ENCODE measurements at places on chromosomes 11 and 22.

DNA sequence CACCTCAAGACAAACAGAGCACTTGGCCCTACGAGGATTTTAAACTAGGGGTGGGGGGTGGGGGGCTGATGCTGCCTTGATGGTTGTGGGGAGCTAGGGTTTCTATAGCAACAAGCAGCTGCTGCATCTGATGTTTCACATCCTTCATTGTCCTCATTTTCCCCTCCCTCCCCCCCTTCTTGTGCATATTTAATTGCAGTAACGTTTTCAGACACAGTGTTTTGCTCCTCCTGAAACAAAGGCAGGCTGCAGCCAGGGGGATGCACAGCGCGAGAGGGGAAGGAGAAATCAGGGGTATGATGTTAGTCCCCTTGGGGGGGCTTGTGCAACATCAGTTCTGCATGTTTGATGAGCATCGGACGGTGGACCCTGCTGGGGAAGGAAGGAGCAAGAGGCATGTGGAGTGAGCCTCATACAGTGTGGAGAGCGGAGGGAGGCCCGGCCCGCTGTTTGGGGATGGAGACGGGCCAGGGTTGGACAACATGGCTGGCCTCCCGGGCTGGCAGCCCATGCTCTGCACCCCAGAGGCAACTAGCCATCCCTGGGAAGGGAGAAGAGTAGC, 208.3 kb downstream of the CEP164 start:
- DNase-seq = no peak

GRCh38 chr11:122772945-122773344, 65.4 kb upstream of the CRTAM start:
- DNase-seq = no peak

GRCh38 chr11:68979931-68980775, 633 bp downstream of the MRGPRD start:
- no peak for DNase-seq

DNA sequence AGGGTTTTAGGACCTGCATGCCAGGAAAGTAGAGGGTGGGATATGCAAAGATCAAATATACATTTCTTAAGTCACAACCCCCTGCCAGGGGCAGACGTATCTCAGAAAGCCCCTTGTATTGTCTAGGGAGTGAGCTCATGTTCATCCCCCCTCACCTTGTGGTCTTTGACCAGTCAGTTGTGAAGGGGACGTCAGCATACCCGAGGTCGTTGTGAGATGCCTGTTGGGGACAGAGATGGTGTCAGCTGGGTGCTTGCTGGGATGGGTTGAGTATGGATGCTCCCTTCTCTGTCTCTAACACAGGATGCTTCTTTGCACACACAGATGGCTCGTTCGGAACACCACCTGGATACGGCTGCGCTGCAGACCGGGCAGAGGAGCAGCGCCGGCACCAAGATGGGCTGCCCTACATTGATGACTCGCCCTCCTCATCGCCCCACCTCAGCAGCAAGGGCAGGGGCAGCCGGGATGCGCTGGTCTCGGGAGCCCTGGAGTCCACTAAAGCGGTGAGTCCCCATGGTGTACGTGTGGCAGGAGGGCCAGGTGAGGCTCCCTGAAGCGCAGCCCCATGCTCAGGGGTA, 73.3 kb downstream of the BCR start:
- DNase-seq = no peak

DNA sequence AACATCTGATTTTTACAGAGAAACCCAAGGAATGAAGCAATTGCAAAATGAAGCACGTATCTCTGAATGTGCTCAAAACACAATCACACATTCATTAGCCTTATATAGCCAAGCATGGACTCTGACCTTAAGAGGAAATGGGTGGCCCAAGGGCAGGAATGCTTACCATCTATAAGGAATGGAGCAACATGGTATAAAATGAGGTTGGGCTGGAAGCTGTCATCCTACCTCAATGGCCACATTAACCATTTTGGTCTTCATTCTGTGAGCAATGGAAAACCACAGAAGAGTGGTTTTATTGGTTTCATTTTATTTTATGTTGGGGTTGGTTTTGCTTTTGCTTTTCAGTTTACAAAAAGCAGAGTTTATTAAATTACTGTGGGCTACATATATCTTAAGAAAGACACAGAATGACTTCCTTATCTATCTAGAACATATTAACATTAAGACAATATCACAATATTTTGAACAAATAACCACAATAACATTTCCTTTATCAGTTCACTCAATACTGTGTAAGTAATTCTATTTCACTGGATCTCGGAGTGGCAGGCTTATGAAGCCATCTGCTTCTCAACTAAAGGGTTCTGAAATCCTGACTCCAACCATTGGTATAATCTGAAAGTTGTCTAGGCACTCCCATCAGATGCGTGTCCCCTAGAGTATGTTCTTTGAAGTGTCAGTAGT, 10.8 kb upstream of the MS4A13 start:
- no peak for DNase-seq

DNA sequence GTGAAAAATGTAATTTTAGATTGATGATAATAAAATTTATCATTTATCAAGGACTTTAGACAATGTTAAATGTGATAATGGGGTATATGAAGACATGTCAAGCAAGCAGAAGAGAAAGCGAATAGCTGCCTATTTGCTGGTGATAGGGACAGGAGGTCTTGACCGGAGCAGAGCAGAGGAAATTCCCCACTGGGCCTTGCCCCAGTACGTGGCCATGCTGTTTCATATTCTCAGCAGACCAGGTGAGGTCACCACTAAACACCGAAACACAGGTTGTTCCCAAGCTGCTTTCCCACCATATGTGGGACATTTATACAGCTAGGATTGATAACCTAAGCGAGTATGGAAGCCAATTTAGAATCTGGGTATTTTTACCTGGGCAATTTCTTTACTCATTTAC, 1629.6 kb downstream of the FAM181B start:
- DNase-seq = no peak

DNA sequence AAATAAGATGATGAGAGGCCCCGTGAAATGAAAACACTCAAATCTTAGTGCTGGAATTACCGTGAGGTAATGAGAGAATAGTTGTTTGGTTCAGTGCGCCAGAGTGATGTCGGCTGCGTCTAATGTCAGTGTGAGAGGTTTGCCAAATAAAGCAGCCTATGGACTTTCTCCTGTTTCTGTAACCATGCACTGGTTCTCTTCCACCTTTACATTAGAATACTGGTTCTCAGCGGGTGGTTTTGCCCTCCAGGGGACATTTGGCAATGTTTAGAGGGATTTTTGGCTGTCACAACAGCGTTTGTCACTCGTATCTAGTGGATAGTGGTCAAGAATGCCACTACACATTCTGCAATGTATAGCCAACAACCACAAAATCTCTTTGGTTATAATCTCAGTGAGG, 1.1 kb downstream of the OOSP4B start:
- DNase-seq = no peak

- no peak for DNase-seq
Measured at GRCh38 chr11:67484847-67485311, 2.1 kb downstream of the AIP start.

- no peak for DNase-seq
Measured at GRCh38 chr11:116129456-116129855, 625.2 kb upstream of the CADM1 start.

DNA sequence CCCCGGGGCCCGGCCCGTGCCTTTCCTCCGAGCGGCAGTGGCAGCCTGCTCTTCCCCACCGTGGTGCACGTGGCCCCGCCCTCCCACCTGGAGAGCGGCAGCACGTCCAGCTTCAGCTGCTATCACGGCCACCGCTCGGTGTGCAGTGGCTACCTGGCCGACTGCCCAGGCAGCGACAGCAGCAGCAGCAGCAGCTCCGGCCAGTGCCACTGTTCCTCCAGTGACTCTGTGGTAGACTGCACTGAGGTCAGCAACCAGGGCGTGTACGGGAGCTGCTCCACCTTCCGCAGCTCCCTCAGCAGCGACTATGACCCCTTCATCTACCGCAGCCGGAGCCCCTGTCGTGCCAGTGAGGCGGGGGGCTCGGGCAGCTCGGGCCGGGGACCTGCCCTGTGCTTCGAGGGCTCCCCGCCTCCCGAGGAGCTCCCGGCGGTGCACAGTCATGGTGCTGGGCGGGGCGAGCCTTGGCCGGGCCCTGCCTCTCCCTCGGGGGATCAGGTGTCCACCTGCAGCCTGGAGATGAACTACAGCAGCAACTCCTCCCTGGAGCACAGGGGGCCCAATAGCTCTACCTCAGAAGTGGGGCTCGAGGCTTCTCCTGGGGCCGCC, 11.9 kb downstream of the C22orf31 start:
- DNase-seq = no peak

DNA sequence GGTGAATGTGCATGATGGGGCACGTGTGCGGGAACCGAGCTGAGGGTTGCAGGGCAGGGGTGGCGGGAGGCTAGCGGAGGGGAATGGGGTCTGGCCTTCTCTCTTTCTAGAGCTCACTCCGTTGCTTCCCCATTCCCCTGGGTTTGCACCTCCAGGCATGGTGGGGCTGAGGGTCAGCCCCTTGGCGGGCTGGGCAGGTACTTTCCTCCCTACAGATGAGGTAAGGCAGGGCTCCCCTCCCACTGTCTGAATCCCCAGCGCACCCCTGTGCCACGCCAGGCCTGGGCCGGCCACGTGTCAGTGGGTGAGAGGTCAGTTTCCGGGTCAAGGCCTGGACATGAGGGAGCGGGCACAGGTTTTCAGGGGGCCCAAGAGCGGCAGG, 8.9 kb downstream of the SUSD2 start:
- DNase-seq = no peak

DNA sequence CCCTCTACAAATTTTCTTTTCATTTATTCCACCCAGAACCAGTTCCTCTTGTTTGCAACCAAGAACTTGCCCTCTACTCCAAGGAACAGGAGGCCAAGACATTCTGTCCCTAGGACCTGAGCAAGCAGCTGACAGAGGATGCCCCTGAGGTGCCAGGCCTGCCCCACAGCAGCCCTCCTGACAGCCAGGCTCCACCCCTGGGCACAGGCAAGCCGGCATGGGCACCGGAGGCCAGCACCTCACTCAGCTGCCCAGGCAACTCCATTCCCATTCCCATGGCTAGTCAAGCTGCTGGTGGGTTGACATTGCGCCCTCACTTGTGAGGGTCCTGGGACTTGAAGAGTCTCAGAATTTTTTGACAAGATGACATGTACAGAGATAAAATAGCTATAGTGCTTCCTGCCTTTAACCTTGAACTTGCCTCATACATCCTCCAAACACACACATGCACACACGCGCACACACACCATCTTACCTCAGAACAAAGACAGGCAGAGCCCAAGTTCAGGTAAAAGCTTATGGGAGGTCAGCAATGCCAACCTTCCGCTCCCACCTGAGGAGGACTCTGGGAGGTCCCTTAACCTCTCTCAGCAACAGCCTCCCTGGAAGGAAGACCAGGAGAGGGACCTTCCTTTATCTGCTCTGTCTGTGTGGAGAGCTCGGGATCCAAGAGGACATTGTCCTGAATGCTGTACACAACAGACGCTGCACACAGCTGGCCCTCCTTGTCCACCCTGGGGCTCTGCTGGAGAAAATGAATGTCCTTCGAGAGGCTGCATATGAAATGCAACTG, 620.9 kb upstream of the CADM1 start:
- no peak for DNase-seq

- DNase-seq = no peak
Measured at GRCh38 chr11:47108214-47108613, 68.5 kb downstream of the ARFGAP2 start.

- DNase-seq = no peak
Measured at GRCh38 chr11:67102664-67103063, 16.4 kb upstream of the KDM2A start.

Measured in stimulated activated CD4-positive, alpha-beta T cell treated with anti-CD3 and anti-CD28 coated beads, Interleukin-1b, Interleukin-23, amount 100 ng/mL, for 1 hour (primary cell).